ENCODE measurements at places on chromosomes 6 and 20.

DNA sequence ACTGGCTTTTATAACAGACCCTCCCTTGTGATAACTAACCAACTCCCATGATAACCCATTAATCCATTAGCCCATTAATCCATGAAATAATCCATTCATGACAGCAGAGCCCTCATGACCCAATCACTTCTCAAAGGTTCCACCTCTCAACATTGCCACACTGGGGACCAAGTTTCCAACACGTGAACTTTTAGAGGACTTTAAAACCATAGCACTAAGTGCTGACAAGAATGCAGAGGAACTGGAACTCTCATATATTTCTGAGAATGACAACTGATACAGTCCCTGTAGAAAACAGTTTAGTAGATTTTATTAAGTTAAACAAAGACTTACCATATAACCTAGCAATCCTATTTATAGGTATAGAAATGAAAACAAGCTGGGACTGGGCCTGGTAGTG, 11.4 kb upstream of the FAM50B start:
- no peak for DNase-seq

DNA sequence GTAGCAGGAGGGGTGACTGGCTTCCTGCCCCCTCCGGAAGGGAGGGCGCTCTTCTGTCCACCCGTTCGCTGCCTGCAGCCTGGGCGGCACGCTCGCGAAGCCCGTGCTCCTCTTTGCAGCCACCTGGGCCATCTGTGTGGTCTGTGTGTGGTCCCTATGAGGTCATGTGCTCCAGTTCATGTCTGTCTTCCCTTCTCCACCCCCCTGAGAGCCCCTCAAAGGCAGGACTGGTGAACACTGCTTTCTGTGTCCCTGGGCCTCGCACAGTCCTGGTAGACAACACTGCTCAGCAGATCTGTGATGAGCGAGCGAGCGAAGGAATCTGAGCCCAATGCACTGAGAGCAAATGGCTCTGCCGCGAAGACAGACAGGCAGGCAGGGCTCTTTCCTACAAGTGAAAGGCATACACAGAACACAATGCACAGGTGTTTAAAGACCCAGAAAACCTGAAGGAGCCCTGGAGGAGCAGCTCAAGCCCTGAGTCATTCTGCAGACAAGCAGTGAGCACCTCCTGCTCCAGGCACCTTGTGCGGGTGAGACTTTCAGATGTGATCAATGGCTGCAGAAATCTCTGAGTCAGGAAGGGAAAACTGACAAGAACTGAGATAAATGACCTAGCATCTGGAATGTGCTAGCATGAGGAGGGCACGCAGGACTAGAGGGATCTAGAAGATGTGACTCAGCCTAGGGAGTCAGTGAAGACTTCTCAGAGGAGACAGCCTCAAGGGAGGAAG, 27.1 kb downstream of the PPP1R3G start:
- no peak for DNase-seq

- DNase-seq: no peak
Measured at GRCh38 chr20:47610945-47611250, 109.2 kb downstream of the NCOA3 start.

GRCh38 chr6:113162739-113163138, 694.4 kb upstream of the MARCKS start:
- DNase-seq: no peak

DNA sequence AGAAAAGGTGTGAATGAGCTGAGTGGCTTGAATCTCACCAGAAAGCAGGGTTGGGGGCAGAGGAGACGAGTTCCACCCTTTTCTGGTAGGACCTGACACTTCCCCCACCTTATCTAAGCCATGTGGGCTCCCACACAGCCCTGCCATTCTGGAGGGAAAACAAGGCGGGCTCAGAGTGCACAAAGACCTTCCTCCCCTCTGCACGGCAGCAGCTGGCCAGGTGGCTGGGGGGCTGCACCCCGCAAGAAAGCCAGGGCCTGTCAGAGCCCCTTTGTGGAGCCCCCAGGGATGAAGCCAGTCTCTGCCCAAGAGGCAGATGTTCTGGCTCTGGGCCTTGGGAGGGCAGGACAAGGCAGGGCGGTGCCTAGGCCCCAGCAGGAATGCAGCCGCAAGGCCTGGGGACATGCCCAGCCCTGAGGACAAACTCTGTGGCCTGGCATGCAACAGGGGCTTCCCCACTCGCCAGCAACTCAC, 48.4 kb upstream of the DSN1 start:
- no peak for DNase-seq

- DNase-seq: no peak
Measured at GRCh38 chr6:44076356-44077213, 50.7 kb downstream of the MRPL14 start.

DNA sequence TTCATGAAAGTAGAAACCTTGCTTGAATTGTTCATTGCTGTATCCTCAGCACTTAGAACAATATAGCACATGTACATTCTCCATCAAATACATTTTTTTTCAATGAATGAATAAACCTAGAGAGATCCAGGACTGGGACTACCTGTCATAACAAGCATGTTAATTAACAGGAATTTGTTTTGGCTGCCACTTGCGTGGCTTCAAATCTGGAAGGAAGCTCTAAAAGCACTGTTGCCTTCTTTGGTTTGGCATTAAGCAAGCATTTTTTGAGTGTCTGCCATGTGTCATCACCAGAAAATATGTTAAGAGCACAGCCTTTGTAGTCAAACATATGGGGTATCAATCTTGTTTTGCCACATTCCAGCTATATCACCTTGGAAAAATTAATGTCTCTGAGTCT, 131.9 kb upstream of the BACH2 start:
- DNase-seq: no peak

DNA sequence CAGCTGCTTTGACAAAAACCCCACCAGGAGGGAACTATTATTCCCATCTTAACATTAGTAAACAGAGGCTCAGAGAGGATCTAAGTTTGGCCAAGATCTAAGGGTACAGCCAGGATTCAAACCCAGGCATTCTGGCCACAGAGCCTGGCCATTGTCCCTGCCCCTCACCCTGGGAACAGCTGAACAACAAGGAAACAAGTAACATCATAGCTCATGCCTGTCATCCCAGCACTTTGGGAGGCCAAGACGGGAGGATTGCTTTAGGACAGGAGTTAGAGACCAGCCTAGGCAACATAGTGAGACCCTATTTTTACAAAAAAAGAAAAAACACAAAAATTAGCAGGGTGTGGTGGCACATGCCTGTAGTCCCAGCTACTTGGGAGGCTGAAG, 27.5 kb downstream of the TOX2 start:
- no peak for DNase-seq

GRCh38 chr6:85428486-85428885, 21.4 kb upstream of the NT5E start:
- no peak for DNase-seq

DNA sequence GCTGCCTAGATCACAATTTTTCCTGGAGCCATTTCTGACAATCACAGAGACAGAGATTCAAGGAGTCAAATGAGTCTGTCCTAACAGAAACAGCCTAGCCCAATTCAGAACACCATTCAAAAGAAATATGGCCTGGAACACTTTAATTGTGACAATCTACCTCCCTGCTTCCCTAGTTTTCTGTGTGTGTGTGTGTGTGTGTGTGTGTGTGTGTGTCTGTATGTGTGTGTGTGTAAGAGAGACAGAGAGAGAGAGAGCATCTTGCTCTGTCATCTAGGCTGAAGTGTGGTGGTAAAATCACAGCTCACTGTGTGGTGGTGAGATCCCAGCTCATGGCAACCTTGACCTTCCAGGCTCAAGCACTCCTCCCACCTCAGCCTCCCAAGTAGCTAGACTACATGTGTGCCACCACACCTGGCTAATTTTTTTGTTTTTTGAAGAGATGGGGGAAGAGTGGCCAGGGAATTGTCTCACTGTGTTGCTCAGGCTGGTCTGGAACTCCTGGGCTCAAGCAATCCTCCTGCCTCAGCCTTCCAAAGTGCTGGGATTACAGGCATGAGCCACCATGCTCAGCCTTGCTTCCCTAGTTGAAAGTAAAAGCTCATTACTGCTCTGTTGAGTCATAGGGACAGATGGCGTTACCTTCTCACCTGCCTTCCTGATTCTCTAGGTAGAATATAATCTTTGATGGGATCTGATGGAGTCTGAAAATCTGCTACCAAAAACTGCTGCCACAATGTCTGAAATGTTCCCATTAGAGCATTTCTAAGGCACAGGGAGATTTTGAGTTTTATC, 89.6 kb upstream of the BEND6 start:
- DNase-seq: no peak

DNA sequence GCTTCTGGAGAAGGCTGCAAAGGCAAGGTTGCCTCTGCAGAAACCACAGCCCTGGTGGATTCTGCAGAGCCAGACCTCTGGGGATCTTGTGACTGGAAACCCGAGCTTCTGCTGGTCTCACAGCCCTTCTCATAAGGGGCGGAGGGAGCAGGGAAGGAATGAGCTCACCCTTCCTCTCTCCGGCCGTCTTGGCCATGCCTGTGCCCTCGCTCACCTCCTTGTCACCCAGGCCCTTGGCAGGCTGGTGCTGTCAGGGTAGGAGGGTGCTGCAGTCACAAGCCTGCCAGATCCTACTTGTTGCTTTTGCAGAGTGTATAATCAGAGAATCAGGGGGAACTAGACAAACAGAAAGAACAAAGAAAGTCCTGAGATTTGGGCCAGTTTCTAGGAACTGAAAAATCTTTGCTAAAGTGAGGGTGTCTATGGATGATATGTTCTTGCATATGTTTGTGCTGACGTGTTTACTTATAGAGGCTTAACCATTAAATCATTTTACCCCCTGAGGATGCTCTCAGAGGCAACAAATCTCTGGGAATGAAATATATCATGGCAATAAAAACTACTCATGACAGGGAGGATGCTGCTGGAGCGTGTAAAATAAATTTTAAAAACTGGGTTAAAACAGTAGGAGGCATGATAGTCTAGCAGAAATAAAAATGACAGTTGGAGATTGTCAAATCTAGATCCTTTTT, 244.9 kb upstream of the SOX4 start:
- DNase-seq: no peak

- no peak for DNase-seq
Measured at GRCh38 chr6:11423667-11424066, 113.9 kb upstream of the TMEM170B start.

DNA sequence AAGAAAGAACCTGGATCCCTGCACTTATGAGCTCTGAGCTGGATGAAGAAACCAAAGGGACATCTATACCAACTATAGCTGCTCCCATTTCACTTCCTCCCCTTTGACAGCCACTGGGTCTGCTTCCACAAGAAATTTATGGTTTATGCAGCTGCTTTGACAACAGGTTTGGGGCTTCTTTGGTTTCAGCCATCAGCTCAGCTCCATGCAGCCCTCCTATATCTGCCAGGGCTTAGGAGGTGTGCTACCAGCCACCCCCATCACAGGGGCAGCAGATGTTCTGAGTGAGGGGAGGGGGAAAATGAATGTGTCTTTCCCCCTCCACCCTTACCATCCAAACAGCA, 29.2 kb upstream of the PKHD1 start:
- no peak for DNase-seq

- DNase-seq: no peak
Measured at GRCh38 chr20:8126841-8127378, 5.2 kb upstream of the PLCB1 start.

- no peak for DNase-seq
Measured at GRCh38 chr6:12779772-12780171, 63.2 kb downstream of the PHACTR1 start.

- no peak for DNase-seq
Measured at GRCh38 chr6:153437193-153437592, 306.1 kb upstream of the RGS17 start.

DNA sequence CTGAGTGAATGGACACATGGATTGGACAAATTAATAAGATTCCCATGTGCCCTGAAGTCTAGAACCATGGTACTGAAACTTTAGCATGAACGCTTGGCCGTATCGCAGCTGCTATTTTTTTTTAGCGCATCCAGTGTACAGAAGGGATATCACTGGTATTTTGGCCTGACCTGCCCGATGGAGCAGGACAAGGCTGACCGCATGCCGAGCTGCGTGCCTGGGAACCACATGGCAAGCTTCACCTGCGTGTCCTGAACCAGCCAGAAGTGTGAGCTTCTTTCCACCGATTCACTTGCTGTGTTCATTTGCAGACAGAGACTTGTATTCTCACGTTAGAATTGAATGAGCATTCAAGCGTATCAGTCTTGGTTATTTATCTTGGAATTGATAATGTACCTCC, 145.7 kb downstream of the CDH4 start:
- DNase-seq: no peak

DNA sequence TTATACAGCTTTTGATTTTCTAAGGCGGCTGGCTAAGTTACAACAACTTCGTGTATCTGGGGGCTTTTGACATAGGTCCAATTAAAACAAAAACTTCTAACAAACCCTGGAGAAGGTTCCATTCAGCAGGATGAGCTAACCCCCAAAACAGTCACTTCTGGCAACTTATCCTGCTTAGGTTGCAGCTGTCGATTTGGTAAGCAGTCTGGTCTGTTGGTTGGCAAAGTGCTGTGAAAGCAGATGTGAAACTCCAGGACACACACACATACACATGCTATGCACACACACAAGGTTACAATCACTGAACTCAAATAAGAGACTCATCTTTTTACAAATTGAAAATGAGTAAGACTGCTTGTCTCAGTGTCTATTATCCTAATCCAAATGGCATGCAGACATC, 119.0 kb upstream of the STMND1 start:
- no peak for DNase-seq

DNA sequence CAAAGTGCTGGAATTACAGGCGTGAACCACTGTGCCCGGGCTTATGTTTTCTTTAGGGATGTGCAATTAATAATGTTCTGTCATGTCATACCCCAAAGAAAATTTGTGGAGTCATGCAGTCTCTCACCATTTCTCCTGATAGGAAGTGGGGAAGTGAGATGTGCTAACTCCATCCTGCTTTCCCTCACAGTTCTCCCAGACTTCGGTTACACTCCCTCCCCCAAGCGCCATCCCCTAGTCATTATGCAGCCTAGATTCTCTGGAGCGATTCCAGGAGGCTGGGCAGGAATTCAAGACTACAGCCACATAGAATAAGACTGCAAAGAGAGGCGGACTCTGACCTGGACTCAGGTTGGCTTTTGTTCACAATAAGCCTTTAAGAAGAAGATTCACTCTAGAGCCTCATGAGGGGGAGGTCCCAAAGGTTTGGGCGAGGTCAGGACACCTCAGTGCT, 271.4 kb downstream of the ALDH8A1 start:
- no peak for DNase-seq
